ENCODE measurements at places on chromosomes 2 and 18.

GRCh38 chr2:197576631-197577030 is 60.8 kb downstream of the MOB4 start:
- DNase-seq, result no peak

DNA sequence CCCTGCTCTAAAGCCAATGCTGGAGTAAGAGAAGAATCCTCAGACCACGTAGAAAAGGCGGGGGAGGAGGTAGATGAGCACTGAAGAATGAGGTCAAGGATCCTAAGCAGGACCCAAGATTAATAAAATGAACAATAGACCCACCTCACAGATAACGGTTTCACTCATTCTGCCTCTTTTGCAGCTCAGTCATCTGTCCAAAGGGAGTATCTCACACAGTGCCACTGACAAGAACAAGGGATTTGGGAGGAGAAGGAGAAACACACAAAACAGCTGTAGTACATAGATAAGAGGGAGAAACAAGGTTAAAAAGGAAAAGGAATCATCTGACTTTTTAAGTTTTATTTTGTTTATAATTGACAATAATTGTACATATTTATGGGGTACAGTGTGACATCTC is 30.9 kb upstream of the SULT1C4 start:
- DNase-seq, result no peak

- DNase-seq, result no peak
Observed at GRCh38 chr18:3794537-3795348, 344.8 kb downstream of the TGIF1 start.

- no peak for DNase-seq
Observed at GRCh38 chr2:178707476-178707875, 99.7 kb downstream of the TTN start.

GRCh38 chr18:57094175-57094574 is 52.7 kb upstream of the BOD1L2 start:
- no peak for DNase-seq

DNA sequence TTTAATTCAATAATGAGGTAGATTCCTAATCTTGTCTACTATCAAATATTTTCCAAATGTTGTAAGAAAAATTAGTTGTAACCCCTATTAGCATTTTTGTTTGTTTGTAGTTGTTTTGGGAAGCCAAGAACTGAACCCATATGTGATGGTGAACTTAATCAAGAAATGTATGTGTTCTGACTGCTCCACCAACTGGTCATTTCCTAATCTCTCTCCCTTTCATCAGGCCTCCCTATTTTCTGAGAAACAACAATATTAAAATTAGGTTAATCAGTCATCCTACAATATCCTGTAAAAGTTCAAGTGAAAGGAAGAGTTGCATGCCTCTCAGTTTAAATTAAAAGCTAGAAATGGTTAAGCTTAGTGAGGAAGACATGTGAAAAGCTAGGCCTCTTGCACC is 504.0 kb downstream of the EPHA4 start:
- DNase-seq, result no peak

GRCh38 chr18:55777666-55778304 is 189.8 kb upstream of the TCF4 start:
- DNase-seq, result no peak

DNA sequence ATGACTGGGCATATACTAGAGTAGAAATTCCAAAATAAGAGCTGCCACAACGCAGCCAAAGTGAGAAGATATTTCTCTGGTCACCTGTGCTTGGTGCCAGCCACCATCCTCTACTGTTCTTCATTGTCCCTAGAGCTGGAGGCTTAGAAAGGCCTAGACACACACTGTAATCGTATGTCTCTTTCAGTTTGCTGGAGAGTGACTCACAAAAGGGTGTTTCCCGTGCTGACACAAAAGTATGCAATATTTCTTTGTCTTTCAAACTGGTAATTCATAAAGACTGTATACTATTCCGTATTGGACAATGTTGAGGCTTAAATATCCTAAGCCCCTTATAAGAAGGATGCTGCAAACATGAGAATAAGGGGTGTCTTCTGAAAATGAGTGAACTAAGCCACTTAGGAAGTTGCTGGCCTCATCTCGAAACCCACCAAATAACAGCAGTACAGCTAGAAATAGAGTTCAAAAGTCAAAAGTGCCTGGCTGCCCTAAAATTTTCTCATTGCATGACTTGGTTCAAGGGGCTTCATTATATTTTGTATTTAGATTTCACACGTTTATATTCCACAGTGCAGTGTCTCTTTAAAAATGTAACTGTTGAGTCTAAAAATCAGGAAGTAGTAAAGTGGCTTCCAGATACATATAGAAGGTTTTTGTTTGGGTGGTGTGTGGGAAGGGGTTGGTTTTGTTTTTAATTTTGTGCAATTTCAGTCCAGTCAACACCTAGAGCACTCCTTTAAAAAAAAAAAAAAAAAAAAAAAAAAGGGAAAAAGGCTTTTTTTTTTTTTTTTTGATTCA is 601.1 kb downstream of the ARHGAP15 start:
- no peak for DNase-seq
